ENCODE measurements at places on chromosomes 6 and 20.

- no peak for DNase-seq
Measured at GRCh38 chr6:43246301-43247113, 3.2 kb downstream of the TTBK1 start.

DNA sequence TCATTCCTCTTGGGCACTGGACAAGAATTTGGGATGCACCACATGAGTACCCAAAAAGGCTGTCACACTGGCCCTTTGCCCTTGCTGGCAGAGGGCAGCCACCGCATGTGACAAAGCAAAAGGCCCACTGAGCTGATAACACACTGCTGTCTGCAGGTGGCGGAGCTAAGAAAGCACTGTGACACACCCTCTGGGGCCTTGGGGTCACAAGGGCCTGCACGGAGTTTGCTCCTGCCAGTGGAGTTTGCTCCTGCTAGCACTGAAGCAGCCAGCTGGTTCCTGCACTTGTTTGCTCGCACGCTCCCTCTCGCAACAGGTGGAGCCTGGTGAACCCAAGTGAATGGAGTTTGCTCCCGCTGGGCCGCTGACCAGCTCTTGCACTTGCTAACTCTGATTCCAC lies 132.6 kb downstream of the LCA5 start:
- no peak for DNase-seq

DNA sequence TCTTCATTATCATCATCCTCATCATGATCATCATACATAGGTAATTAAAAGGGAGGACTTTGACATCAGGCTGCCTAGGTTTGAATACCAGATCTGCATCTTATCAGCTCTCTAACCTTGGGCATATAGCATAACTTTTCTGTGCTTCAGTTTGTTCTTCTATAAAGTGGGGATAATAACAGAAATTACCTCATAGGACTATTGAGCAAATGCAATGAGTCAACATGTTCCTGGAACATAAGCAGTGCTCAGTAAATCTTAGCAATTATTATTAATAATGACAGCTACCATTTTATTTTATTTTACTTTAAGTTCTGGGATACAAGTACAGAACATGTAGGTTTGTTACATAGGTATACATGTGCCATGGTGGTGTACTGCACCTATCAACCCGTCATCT lies 7.2 kb downstream of the C20orf202 start:
- DNase-seq, result no peak

DNA sequence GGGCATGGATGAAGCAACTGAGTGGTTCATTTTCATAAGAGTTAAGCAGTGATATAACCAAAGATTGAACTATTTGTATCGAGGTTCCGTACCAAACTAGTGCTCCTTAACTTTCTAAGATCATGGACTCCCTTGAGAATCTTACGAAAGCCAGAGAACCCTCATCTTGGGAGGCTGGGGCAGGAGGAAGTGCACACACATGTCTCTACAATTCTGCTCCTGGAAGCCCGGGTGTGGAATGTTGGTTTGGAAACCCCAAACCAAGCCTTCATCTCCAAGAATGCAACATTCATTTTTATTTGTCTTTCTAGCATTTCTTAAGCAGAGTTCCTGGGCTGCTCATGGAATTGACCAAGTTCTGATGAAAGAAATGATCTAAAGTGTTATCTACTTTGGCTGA lies 250.5 kb upstream of the PRND start:
- DNase-seq, result no peak

- no peak for DNase-seq
Measured at GRCh38 chr20:52837378-52837777, 134.8 kb upstream of the TSHZ2 start.

GRCh38 chr6:14953836-14954235 lies 292.0 kb upstream of the JARID2 start:
- DNase-seq, result no peak
